ENCODE measurements at places on chromosomes 7 and 10.

DNA sequence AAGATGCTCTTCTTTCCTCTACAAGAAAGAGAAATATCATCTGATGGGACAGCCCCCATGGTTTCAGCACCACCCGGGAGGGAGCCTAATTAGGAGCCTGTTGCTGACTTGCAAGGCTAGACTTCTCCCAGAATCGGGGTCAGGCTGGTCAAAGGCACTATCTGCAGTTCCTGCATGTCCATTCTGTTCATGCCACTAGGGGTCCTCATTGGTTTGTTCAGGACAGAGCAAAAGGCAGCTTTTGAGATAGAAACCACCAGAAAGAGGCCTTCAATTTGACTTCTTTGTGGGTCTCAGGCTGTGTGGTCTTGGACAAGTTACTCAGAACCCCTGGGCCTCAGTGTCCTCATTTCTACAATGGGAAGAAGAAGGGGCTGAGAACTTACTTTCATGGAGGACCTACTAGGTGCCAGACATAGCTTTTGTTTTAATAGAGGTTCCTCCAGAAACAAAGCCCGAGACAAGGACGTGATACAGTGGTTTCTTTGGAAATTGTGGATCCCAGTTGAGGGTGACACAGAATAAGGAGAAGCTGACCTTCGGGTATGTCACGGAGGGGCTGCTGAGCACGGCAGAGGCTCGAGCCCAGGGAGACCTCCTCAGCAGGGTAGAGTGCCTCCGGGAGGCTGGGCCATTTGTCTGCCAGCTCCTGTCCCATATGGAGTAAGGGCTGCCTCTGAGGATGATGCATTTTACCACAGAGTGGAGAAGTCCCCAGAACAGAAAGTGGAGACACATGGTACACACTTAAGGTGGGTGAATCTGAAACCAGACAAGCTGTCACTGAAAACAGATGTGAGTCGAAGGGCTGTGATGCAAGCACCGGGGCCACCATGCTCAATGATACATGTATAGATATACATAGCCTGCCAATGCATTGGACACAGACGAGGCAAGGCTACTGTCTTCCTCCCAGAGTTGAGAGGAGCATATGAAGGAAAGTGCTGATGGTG is 33.1 kb upstream of the NEUROD6 start:
- no peak for DNase-seq

GRCh38 chr10:113061054-113061430 is 111.0 kb downstream of the TCF7L2 start:
- no peak for DNase-seq

- no peak for DNase-seq
Measured at GRCh38 chr7:150862356-150862755, 10.0 kb downstream of the AOC1 start.

GRCh38 chr7:128074736-128075135 is 43.5 kb upstream of the LRRC4 start:
- no peak for DNase-seq

- no peak for DNase-seq
Measured at GRCh38 chr10:124450012-124450782, at the start of gene NKX1-2. Gene NKX1-2 (minus strand): TSS chr10:124450035. CDS start chr10:124449943, 92 bp downstream.

DNA sequence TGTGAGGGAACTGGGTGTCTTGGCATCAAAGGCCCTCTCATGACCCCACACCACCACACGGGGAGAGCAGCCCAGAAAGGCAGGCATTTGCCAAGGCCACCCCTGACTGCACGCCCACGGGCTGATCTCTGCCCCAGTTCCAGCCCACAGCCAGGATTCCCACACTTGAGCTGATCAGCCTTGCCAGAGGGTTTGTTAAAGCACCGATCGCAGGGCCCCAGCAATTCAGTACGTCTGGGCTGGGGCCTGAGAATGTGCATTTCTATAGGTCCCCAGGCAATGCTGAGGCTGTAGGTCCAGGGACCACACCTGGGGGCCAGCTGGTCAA is 103.9 kb downstream of the TNS3 start:
- no peak for DNase-seq

GRCh38 chr7:94512735-94513564 is 3.3 kb downstream of the CASD1 start:
- DNase-seq = no peak

- DNase-seq = no peak
Measured at GRCh38 chr7:102104245-102104644, 182.4 kb upstream of the SH2B2 start.

- DNase-seq = no peak
Measured at GRCh38 chr7:132575419-132575981, 770 bp downstream of the PLXNA4 start.

GRCh38 chr7:137574812-137575211 is 231.3 kb upstream of the PTN start:
- no peak for DNase-seq

- no peak for DNase-seq
Measured at GRCh38 chr10:16436367-16436757, 448 bp upstream of the PTER start.

DNA sequence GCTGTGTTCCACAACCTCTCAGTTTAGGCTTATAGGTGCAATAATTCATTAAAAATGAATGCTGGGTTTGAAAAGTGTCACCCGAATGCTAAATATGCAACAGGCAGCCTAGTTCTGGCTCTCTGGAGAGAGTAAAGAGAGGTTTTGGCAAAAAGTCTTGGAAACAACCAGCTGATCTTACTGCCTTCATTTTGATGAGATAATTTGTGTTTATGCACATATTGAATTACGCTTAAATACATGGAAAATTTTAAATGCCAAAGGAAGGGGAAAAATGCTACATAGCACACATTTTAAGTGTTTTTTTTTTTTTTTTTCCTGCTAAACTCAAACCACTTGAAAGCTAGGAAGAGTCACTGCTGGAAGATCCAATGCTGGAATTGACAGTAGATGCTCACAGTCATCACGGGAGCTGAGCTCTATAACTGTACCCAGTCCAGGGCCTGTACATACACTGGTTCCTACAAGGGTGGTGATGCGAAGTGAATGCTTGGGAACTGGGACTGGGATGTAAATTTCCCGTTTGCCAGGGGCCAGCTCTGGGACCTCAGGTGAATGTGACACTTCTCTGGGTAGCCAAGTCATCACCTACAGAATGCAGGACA is 151.5 kb downstream of the PFKFB3 start:
- DNase-seq = no peak

DNA sequence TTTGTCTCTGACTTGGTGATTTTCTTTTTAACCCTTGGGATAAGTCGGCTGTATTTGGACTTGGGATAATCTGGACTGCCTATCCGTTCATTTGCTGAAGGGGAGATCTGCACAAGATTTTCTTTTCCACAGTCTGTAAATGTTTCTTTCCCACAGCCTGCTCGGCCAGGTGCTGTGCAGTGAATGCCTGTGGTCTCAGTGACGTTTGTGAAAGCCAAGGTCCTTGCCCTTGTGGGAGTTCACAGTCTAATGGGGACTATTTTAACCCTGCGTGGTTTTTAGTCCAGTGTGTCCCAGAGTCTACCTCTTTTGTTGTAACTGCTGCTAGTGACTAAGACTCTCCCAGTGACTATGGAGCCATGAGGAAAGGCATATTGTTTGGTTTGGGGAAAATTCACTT is 8.9 kb downstream of the PNLIP start:
- DNase-seq = no peak

GRCh38 chr10:73650537-73651331 is 5.1 kb downstream of the SYNPO2L start:
- no peak for DNase-seq

DNA sequence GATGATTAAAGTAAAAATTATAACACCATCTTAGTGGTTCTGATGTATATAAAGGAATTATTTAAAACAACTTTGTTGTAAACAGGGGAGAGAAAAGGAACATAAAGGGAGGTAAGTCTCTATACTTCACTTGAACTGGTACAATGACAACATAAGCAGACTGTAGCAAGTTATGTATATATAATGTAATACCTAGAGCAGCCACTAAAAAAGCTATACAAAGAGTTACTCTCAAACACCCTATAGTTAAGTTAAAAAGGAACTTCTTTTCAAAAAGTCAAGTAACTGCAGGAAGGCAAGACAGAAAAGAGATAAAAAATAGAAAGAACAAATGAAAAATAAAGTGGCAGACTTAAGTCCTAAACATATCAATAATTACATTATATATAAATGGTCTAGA is 82.3 kb downstream of the ZNF503 start:
- DNase-seq = no peak

DNA sequence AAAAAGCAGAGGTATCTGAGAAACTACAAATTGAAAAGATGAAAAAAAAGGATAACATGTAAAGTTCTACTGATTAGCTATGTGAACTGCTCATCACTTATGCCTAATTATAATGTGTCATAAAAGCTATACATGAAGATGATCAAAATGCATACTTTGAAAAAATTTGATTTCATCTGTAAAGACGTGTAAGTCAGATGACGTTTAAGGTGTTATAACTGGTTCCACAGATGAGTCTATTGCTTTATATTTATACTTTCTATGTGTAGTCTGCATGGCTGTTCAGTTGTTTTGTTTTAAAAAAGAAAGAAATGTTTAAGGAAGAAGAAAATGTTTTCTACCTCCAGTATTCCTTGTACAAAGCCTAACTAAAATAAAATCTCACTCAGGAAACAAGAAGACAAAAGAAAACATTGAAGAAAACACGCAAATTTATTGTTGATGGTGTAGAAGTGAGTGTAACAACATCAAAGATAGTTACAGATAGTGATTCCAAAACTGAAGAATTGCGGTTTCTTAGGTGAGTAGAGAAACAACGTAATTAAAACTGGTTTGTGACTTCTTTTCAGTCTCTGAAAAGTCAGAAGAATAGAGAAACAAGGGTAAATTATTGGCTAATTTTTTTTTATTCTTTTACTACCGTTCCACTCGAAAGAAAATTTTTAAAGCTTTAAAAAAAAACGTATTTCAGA is 38.4 kb downstream of the SLK start:
- no peak for DNase-seq

GRCh38 chr10:1895691-1896090 is 158.4 kb upstream of the ADARB2 start:
- no peak for DNase-seq
